ENCODE measurements at places on chromosomes 2 and 18.

GRCh38 chr2:37707393-37707792 lies 36.0 kb upstream of the CDC42EP3 start:
- no peak for DNase-seq

DNA sequence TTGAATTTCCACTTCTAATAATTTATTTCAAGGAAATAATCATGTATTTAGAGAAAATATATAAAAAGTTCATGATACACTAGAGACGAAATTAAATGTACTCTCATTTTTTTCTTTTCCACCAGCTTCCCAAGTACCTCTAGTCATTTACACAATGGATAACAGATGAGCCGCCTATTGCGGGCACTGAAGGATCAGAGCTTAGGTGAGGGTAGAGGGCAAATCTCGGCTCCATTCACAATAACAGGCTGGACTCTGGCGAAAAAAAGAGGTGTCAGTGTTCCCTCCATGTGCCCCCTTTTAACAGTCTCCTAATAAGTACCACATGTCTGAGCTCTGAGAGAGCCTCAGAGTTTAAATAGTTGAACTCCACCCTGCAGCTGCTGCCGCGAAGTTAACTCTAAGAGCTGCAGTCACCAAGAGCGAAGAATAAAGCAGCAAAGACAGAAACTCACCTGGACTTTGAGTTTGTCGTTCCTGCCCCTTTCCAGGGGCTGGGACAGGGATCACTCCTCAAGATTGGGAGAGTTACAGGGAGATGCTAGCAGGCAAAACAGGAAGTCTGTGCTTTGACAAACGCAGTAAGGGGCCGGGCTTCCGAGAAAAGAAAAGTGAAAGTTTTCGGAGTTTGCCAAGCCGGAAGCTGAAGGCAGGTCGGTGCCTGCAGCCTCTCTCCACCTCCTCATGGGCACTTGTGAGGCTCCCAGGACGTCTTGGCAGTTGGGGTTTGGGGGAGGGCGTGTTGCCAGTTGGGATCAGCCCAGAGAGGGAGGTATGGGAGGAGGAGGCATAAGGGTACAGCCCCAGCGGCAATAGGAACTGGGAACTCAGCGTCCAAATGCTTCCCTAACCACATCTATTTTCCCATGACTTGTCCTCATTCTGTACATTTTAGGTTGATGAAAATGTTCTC lies at the start of gene SP110:
TSS of gene SP110 (minus strand) at position 566 of the 913 bp plus-strand sequence. CDS start 3,057 bp downstream, outside the sequence.
- DNase-seq = peak; percentile 88

- DNase-seq = no peak
These were observed 513.3 kb downstream of the LRRTM4 start for GRCh38 chr2:77008853-77009252.

- no peak for DNase-seq
These were observed 75.8 kb downstream of the LONRF2 start for GRCh38 chr2:100246163-100247145.

GRCh38 chr18:55142410-55142809 lies 183.1 kb upstream of the CCDC68 start:
- no peak for DNase-seq

GRCh38 chr2:121372082-121372481 lies 87.1 kb upstream of the TFCP2L1 start:
- DNase-seq = no peak

DNA sequence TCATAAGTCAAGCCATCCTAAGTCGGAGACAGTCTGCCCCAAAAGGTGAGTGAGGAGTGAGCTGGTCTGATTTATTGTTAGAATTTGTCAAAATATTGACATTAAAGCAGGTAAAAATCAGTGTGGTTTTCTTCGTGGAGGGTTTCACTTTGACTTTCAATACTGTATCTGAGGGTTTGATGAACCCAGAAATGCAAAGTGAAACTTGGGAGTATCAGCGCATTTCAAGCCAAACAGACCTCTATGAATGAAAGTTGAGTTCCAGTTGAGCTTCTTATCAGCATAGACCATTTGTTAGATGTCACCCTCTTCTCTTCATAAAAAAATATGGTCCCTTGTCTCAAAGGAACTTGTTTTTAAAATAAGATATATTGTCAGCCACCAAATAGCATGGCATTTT lies 21.7 kb upstream of the CXCR4 start:
- DNase-seq = no peak

DNA sequence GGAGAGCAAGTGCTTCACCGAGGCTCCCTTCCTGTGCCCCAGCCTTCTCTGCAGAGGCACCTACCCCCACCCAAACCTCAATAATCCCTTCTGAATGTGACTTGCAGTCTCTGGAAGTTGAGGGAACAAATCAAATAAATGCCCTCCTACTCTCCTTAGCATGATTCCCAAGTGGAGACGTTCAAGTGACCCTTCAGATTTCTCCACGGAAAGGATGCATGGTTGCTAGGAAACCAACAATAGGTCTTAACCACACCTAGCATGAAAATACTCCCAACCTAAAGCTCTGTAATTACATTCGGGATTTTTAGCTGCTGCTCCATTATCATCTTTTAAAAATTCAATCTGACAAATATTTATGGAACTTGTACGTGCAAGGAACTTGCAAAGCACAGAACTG lies 50.2 kb upstream of the CABLES1 start:
- DNase-seq = no peak

GRCh38 chr2:69260666-69261065 lies 126.4 kb downstream of the GFPT1 start:
- DNase-seq = no peak

DNA sequence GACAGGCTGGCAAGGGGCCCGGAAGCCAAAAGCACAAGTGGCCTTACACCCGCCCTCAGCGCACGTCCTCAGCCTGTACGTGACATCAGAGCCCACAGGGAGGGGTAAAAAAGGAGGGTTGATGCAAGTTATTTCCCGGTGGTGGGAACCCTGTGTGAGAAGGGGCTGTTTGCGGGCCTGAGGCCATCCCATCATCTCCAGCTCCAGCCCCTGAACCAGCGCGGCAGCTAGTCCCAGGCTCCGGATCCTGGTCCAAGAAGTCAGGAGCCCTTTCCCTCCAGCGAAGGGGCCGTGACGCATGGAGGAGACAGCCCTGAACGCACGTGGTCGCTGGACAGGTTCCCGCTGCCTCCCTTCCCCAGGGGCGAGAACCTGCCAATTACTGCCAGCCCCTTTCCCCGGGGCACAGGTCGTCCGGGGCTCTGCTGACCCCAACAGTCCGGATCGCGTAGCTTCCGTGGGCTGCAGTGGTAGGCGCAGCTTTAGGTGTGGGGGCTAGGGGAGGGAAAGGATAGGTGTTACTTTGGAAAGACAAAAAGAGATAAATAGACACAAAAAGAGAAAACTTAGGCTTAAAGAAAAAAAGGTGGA lies 1.3 kb upstream of the LRP2 start:
- DNase-seq = no peak

DNA sequence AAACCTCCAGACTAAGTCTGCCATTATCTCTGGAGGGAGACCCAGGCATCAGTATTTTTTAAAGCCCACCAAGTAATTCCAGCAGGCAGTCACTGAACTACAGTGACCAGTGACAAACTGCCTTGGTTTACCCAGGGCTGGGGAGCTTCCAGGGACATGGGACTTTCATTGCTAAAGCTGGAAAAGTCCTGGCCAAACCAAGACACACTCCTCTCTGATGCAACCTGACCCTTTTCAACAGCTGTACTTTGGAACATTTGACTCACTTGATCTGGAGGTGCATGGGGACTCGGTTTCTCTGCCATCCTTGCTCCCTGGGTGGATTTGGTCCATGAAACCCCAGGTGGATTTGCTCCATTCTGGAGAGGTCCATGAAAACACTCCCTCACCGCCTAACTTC lies 7.0 kb downstream of the MRO start:
- no peak for DNase-seq

- no peak for DNase-seq
These were observed 77.8 kb downstream of the RAPGEF4 start for GRCh38 chr2:172813314-172813888.

GRCh38 chr2:167335541-167335992 lies 447.3 kb downstream of the XIRP2 start:
- DNase-seq = no peak

DNA sequence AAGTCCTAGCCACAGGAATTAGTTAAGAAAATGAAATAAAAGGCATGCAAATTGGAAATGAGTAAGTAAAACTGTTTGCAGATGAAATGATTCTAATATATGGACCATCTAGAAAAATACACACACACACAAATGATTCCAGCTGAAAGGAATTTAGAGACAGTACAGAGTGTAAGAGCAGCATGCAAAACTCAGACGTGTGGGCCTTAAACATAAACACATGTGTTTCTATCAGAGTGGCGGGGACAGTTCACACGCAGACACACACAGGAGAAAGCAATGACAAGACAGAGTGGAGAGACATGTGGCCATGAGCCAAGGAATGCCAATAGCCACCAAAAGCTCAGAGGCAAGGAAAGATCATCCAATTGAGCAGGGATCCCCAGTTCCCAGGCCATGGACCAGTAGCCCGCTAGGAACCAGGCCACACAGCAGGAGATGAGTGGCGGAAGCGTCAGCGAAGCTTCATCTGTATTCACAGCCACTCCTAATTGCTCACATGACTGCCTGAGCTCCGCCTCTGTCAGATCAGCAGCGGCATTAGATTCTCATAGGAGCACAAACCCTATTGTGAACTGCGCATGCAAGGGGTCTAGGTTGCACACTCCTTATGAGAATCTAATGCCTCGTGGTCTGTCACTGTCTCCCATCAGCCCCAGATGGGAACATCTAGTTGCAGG lies 155.4 kb downstream of the ARL4C start:
- DNase-seq = no peak
